ENCODE measurements at places on chromosomes 1 and 21.

DNA sequence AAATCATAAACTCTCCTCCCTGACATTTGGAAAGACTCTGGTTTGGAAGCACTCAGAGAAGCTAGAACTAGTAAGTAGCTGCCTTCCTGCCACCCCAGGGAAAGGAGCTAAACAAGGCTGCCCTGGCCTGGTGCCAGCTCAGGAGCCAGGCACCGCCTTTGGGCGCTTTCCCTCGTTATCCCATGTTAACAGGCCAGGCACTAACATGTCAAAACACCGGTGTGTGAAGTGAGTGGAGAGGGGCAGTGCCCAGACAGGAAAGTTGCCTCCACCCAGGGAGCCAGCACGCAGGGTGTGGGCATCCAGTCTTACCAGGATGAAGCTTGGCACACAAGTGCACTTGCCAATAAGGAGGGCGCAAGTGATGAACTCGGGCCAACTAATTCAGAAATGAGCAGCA lies 346.8 kb downstream of the RRAGC start:
- no peak for DNase-seq

DNA sequence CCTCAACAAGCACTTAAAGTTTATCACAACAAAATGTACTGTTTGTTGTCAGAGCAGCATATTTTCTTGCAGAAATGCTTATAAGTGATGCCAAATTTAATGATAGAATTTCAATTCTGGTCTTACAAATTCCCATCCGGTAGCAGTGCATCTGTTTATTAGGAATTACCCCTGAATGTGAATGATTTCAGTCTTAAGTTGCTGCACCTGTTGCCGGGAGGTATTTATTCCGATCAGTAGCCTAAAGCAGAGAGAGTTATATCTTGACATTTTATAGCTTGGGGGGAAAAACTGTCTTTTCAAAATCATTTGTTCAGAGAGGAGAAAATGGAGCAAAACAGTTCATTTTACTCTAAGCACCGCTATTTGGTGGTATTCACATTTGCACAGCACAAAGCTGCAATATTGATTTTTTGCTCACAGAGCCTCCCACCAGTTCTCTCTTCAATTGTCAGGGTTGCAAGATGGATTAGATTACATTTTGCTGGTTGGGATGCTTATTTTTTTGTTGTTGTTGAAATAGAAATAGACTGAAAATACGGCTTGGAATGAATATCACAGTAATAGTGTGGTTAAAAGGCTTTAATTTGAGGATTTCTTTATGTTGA lies 98.6 kb downstream of the ADGRL2 start:
- DNase-seq, result no peak

DNA sequence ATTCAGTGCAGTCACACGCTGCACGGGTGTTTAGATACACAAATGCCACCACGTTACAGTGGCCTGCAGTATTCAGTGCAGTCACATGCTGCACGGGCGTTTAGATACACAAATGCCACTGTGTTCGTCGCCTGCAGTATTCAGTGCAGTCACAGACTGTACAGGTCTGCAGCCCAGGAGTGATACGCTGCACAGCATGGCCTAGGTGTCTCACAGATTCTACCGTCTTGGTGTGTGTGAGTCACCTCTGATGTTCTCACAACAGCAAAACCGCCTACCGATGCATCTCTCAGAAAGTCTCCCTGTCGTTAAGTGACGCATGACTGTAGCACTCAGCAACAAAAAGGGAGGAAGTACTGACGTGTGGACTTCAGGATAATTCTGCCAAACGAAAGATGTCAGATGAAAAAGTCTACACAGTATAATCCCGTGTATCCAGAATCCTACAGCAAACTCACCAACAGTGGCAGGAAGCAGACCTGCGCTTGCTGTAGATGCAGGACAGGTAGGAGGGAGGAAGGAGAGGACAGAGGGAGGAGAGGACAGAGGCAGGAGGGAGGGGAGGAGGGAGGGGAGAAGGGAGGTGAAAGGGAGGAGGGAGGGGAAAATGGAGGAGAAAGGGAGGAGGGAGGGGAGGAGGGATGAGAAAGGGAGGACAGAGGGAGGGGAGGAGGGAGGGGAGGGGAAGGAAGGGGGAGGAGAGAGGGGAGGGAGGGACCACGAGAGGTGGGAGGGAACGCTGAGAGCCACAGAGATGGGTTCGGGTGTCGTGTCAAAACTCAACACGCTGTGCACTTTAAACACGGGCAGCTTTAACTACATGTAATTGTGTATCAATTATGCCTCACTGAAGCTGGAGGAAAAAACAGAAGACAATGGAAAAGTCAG lies 36.3 kb upstream of the PCBP3 start:
- DNase-seq, result no peak

GRCh38 chr1:50700214-50700613 lies 259.9 kb downstream of the FAF1 start:
- DNase-seq, result no peak

DNA sequence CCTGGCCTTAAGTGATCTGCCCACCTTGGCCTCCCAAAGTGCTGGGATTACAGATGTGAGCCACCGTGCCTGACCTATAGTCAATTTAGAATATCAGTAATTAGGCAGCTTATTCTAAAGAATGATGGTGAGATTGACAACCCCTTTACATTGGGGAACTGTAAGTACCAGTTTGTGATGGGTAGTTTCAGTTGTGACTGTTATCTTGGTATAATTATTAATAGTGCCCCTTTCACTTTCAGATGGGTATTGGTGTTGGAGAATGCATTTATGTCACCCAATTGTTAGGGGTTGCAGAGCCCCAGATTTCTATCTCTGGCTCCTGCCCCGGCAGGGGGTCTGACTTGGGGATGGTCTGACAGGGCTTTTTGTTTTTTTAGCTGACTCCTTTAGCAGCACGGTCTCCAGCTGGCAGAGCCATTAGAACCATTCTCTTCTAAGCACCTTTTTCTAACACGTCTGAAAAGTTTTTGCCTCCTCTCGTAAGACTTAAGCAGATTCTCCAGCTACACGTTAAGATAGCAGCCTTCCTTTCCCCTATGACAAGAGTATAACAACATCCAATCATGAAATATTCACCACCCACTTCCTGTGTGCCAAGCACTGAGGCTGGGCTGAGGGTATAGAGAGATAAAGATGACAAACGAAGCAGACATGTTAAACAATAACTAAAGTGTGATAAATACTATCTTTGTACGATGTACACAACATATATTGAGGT lies 157.8 kb downstream of the SDCCAG8 start:
- no peak for DNase-seq

DNA sequence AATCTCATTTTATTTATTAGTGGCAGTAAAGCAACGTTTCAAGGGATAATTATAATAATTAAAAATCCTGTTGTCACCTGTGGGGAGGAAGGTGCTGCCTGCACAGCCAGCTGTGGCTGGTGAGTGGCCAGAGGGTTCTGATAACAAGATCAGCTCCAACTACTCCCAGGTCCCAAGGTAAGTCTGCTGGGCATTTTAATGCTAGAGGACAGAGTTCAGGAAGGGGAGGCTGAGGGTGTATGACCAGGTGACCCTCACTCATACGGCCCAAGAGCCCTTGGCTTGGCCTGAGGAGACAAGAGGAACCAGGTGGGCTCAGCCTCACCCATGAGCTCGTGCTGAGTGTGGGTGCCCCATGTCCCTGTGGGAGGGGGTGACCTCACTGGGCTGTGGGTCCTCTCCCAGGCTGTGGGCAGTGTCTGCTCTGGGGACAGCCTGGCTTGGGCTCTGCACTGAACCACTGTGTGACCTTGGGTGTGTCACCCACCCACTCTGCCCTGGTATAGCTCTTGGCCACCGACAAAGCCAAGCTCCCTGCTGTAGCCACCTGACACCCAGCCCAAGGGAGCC lies 223.8 kb downstream of the PTPRU start:
- no peak for DNase-seq

DNA sequence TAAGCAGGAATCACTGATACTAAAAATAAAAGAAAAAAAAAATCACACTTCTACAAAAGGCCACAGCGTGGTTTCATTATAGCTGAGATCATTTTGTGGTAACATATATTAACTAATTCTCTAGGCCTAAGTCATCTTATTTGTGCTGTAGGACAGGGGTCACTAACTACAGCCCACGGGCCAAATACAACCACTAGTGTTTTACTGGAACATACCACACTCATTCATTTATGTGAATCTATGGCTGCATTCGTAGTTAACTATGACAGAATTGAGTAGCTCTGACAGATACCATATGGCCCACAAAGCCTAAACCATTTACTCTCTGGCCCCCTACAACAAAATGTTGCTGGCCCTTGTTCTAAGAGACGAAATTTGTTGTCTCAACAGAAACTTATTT lies 224.4 kb downstream of the VAV3 start:
- DNase-seq, result no peak

- DNase-seq, result no peak
These were observed 6.0 kb upstream of the SF3A3 start for GRCh38 chr1:37995751-37996345.

DNA sequence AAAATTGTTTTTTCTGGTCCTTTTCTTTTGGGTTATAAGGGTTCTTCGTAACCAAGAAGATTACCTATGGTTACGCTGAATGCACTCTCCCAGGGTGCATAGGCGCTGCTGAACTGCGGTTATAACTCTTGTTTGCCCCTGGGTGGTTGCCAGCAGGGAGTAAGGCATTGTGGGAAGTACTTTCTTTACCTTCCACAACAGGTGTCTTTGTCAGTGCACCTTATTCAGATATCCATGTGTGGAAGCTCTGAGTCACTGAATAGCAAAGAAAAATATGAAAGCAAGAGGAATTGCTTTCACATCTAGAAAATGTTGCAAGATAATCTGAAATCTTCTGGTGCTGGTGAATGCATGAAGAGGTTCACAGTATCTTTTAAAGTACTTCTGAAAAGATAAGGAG lies 124.4 kb upstream of the CACYBP start:
- no peak for DNase-seq

- DNase-seq, result no peak
These were observed 185.4 kb downstream of the LMO4 start for GRCh38 chr1:87513966-87514660.
